Skin of body (tissue), 3 donors: ENCODE measurements at places on chromosomes 6 and 20.

GRCh38 chr6:13472099-13472498, 15.3 kb downstream of the GFOD1 start:
- DNase-seq: peak; percentile 82

DNA sequence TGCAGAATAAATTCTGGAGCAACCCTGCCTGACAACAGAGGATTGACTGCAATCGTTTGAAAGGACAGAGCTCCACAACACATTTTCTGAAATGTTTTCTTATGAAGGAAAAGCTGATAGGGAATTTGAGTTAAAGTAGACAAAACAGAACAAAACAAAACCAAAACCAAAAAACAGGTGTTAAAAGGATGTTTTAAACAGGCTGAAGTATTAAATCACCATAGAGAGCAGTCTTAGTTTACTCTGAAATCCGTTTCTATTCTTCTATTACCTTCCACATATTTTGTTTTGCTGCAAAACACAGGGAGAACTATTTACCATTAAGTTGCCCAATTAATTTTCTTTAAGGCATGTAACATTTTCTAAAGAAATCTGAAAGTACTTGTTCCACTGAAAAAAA, 93.4 kb upstream of the MLIP start:
- DNase-seq: no peak

- DNase-seq: no peak
These were observed 181.2 kb upstream of the FOXQ1 start for GRCh38 chr6:1130709-1131108.

DNA sequence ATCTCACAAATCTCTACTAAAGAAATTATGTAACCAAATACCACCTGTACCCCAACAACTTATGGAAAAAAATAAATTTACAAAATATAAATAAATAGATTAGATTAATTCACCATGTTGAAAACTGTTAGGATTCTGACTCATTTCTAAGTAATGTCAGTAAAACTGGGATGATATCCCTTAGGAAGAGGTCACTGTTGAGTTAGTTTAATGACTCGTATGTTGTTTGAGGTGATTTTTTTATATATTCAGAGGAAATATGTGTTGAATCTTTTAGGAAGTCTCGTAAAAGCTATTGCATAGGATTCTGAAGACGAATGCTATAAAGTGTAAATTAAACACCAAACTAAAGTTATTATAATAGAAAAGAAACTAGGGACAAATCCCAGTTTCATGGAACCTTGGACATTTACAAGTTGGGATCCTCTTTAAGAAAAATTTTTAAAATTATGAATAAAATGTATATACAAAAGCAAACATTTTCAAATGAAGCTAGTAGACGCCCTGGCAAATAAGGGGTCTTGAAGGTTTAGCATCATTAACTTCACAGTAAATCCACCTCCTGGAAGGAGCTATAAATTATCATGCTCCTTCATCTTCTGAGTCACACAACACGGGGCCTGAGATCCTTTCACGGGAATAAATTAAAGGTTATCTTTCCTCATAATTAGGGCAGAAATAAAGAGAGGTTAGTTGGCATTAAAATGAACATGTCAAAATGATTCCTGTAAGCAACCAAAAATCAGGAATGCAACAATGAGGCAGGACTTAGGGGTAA, 37.0 kb upstream of the POU3F2 start:
- no peak for DNase-seq

DNA sequence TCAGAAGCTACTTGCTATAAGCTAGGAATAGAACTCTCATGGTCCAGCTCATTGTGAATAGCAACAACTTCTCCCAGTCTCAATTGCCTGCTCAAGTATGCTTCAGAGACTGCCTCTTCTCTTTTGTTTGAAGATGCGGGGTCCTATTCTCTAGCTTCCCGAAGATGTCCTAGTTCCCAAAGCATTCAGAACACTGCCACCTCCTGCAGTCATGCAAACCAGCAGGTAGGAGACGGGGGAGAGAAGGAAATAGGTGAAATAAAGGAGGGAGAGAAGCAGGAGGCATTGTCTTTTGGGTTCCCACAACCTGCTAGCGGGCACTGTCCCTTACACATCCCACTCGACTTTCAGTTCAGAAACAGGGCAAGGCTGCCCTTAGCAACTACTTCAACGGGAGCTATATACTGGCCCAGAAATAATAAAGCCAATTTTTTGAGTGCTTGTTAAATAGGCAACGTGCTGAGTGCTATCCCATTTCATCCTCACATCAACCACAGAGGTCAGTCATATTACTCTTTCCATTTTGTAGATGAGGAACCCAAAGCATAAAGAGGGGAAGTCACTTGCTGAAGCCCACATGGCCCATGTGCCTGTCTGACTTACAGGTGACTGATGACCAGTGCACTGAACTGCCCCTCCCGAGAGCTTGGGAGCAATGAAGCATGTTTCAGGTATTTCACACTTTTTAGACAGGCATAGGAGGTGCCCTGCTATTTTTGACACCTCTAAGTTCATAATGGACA, 61.9 kb upstream of the ATXN1 start:
- no peak for DNase-seq

GRCh38 chr6:5315881-5316280, 54.6 kb downstream of the FARS2 start:
- DNase-seq: peak; percentile 26
